ENCODE measurements at places on chromosomes 11 and 22.

DNA sequence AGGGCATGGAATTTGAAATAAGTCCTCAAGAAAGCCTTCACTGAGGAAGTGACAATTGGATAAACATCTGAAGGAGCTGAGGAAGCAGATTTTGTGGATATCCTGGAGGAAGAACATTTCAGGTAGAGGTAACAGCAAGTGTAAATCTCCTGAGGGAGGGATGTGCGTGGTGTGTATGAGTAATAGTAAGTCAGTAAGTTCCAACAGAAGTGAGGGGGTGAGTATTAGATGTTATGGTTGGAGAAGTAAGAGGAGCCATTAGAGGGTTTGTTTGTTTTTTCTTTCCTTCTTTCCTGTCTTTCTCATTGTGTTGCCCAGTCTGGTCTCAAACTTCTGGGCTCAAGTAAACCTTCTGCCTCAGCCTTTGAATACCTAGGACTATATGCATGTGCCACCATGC is 29.0 kb downstream of the ANKRD42 start:
- DNase-seq = no peak

- DNase-seq = no peak
These were observed 370.3 kb downstream of the TENM4 start for GRCh38 chr11:79070518-79070917.

GRCh38 chr22:38652859-38653258 is 3.3 kb downstream of the FAM227A start:
- no peak for DNase-seq

GRCh38 chr22:46862418-46863324 is 100.2 kb downstream of the TBC1D22A start:
- DNase-seq = no peak

- DNase-seq = no peak
These were observed 30.4 kb downstream of the CYTH4 start for GRCh38 chr22:37312549-37313183.

Data from NCI-H187 treated with DMSO at 0.1 percent for 48 hours (cell line).